Endothelial cell (in vitro differentiated cells): ENCODE measurements at places on chromosomes 11 and 22. TPM values are rescaled to one million over a fixed set of nuclear protein-coding genes. Genes with fewer than 3 reads are reported as not detected.
A peak's percentile ranks its signal among the peaks of the same experiment; 100 is the strongest.

The CCDC89 gene
- not detected for total RNA-seq

DNA sequence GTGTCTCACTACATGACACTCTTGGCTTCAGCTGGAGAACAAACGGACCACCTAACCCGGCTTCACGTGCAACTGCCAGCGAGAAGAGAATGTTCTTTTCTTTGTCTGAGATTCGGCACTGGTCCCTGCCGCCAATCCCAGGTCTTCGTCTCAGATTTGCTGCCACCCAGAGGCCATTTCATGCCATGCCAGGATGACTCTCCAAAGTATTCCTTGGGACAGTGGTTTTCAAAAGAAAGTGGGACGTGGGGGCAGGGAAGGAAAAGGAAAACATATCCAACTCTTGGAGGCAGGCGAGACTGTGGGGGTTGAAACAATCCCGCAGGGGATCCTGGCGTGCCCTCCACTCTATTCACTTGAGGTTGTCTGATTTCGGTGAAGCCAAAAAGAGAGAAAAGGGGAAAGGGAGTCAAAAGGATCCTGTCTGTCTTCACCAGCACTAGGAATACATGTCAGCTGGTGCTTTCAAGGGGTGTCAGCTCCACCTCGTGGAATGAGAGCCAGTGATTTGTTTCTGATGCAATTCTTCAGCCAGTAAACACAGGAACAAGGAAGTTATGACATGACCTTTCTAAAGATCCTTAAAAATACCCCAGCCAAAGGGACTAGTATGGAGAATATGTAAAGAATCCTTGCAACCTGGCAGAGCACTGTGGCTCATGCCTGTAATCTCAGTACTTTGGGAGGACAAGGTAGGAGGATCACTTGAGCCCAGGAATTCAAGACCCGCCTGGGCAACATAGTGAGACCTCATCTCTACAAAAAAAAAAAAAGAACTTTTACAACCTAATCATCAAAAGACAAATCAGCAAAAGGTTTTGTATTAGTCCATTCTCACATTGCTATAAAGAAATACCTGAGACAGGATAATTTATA is 41.0 kb upstream of the APLNR start:
- peaks cover 26% of the 10 kb centered on the region for H3K4me1 ChIP-seq
- peaks cover 1% of the 10 kb centered on the region for H3K27me3 ChIP-seq
- peak overlapping the region; percentile 21 for H3K4me3 ChIP-seq
- DNase-seq: peak; percentile 78
- peaks cover 3% of the 10 kb centered on the region for H3K36me3 ChIP-seq

DNA sequence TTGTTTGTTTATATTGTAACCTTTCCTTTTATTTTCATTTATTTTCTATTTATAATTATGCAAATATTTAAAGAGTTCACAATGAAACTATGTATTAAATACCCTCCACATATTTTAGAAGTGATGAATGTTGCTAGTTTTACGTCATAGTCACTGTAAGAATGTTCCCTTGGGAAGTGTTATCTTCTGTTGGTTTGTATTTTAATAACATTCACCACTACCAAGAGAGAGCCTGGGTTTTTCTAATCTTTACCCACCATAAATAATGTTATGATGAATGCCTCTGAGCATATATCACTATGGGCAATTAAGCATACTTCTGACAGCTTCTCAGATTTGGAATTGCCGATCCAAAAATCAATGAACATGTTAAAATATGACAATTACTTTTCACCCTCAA is 80.7 kb downstream of the GGT1 start:
- H3K27me3 ChIP-seq: peaks cover 2% of the 10 kb centered on the region
- no peak overlapping the region for H3K4me3 ChIP-seq
- H3K36me3 ChIP-seq: no peaks in the 10 kb centered on the region
- DNase-seq: no peak

The NRXN2 gene
- total RNA-seq: 11.5 TPM

DNA sequence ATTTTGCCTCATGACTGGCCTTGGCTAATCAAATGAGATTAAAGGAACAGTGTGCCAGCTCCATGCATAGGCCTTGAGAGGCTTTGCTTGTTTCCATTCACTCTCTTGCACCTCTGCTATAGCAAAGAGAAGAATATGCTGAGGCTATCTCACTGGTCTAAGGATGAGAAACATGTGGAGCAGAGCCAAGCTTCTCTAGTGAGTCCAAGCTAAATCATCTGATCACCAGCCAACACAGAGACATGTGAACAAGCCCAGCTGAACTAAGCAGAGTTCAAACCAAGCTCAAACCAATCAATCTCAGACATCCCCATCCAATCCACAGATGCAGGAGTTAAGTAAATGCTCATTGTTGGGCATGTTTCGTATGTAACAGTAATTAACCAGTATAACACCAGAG is 69.4 kb upstream of the API5 start:
- DNase-seq: no peak
- H3K36me3 ChIP-seq: no peaks in the 10 kb centered on the region
- H3K4me1 ChIP-seq: no peaks in the 10 kb centered on the region

The CLDN5 gene
- total RNA-seq: 108 TPM

- no peak for DNase-seq
- no peak overlapping the region for H3K27ac ChIP-seq
- H3K27me3 ChIP-seq: peaks cover 3% of the 10 kb centered on the region
- H3K4me1 ChIP-seq: no peaks in the 10 kb centered on the region
Observed at GRCh38 chr11:86469491-86470388, 95.1 kb downstream of the CCDC81 start.

GRCh38 chr11:67519726-67520125 is 3.5 kb downstream of the CABP2 start:
- H3K27ac ChIP-seq: no peak overlapping the region
- H3K27me3 ChIP-seq: peaks cover 12% of the 10 kb centered on the region
- H3K4me1 ChIP-seq: peaks cover 6% of the 10 kb centered on the region
- no peak overlapping the region for H3K4me3 ChIP-seq
- H3K36me3 ChIP-seq: no peaks in the 10 kb centered on the region

The CASP5 gene
- total RNA-seq: not detected

GRCh38 chr22:35109616-35110015 is 43.7 kb downstream of the ISX start:
- no peak overlapping the region for H3K27ac ChIP-seq
- no peak overlapping the region for H3K4me3 ChIP-seq
- no peak for DNase-seq
- no peaks in the 10 kb centered on the region for H3K4me1 ChIP-seq
- H3K36me3 ChIP-seq: no peaks in the 10 kb centered on the region

The TRIM6 gene
- total RNA-seq: 10.1 TPM

DNA sequence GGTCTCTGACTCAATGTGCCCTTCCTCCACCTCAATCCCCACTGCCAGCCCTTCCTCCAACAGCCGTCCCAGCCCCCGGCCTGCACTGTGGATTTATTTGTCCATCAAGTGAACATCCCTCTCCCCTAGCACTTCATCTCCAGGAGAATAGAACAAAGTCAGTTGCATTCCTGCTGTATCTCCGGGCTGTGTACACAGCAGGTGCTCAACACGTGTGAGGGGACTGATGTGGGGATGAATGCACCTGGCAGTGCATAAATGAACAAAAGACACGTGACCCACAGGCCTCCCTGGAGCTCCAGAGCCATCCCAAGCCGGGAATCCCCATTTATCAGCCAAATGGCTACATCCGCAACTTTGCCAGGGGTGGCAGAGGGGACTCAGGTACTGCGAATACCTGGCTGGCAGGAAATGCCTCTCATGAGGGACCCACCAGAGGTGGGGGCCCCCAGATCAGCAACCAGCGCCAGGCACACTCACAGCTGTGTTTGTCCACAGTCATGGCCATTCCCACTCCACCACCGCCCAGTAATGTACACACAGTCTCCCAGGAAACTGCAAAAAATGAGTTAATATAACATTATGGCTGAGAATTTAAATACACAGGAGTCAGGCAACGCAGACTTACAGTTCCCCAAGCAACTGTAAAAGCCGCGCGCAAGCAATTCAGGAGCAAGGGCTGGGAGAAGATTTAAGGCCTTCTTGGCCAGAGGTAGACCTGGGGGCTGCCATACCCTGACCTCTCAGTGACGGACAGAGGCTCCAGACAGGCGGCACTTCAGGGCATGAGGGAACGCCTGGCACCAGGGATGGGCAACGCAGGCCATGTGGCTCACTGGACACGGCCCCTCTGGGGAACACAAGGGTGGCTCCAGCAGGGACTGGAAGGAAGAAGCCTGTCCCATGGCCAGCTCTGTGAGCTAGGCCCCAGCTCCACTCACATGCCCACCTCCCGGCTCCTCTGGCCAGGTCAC is 50.3 kb upstream of the TCF20 start:
- peaks cover 6% of the 10 kb centered on the region for H3K27me3 ChIP-seq
- no peak overlapping the region for H3K27ac ChIP-seq
- no peaks in the 10 kb centered on the region for H3K36me3 ChIP-seq
- H3K4me3 ChIP-seq: no peak overlapping the region
- DNase-seq: no peak
- H3K4me1 ChIP-seq: peaks cover 8% of the 10 kb centered on the region

DNA sequence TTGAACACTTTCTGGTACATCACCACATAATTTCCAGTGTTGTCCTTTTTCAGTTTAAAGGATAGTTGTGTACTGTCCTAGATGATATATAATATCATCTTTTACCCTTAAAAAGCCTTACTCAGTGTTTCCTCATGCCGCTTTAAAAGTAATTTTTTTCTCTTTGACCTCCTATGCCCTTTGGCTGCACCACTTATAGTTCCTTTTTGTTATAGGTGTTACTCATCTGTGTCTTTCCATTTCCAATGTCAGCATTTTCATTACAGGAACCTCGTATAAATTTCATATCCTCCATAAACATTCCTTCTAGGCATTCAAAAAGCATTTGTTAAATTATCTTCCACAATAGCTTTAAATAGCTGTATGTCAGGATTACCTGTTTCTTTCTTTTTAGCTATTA is 40.8 kb downstream of the USP47 start:
- no peak overlapping the region for H3K27ac ChIP-seq
- no peak for DNase-seq
- peaks cover 23% of the 10 kb centered on the region for H3K36me3 ChIP-seq

The MUC2 gene
- not detected for total RNA-seq

The FAM83F gene
- total RNA-seq: 3.5 TPM

GRCh38 chr11:110948112-110948511 is 235.9 kb upstream of the ARHGAP20 start:
- H3K27ac ChIP-seq: no peak overlapping the region
- no peak overlapping the region for H3K4me3 ChIP-seq
- no peaks in the 10 kb centered on the region for H3K27me3 ChIP-seq
- no peaks in the 10 kb centered on the region for H3K4me1 ChIP-seq
- no peak for DNase-seq
- H3K36me3 ChIP-seq: no peaks in the 10 kb centered on the region

DNA sequence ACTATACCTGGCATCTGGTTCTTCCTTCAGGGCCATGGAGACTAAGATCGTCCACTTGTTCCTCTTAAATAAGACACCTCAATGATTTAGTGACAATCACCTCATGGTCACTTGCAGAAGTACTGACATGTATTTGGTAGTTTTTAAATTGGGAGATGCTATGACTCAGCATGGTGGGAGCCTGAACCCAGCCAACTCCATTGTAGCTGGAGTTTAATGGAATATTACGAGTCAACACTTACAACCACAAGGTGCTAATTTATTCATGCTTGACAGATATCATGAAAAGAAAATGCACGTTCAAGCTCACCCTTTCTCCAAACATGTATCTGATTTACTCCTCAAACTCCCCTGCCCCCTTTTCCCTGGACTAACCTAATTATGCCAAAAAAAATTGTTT is 16.6 kb upstream of the APOL3 start:
- no peak overlapping the region for H3K4me3 ChIP-seq
- H3K27ac ChIP-seq: no peak overlapping the region
- H3K36me3 ChIP-seq: no peaks in the 10 kb centered on the region
- no peak for DNase-seq

DNA sequence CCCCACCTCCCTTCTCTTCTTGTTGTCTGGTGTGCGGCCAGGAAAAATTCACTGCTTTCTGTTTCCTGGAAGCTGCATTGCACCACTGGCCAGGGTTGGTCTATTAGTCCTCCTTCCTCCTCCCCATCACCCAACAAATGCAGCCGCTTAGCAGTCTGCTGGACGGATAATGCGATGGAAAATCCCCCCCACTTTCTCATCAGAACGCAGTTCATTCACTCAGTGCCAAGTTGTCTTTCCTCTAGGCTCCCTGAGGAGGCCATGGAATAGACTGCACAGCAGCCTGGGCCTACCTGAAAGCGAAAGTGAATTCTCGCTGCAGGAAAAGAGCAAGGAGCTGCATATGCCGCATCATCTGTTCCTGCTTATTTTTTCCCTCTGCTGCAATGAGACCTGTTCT is 513.6 kb downstream of the METTL15 start:
- no peak overlapping the region for H3K4me3 ChIP-seq
- no peaks in the 10 kb centered on the region for H3K36me3 ChIP-seq
- H3K4me1 ChIP-seq: no peaks in the 10 kb centered on the region
- H3K27me3 ChIP-seq: no peaks in the 10 kb centered on the region

DNA sequence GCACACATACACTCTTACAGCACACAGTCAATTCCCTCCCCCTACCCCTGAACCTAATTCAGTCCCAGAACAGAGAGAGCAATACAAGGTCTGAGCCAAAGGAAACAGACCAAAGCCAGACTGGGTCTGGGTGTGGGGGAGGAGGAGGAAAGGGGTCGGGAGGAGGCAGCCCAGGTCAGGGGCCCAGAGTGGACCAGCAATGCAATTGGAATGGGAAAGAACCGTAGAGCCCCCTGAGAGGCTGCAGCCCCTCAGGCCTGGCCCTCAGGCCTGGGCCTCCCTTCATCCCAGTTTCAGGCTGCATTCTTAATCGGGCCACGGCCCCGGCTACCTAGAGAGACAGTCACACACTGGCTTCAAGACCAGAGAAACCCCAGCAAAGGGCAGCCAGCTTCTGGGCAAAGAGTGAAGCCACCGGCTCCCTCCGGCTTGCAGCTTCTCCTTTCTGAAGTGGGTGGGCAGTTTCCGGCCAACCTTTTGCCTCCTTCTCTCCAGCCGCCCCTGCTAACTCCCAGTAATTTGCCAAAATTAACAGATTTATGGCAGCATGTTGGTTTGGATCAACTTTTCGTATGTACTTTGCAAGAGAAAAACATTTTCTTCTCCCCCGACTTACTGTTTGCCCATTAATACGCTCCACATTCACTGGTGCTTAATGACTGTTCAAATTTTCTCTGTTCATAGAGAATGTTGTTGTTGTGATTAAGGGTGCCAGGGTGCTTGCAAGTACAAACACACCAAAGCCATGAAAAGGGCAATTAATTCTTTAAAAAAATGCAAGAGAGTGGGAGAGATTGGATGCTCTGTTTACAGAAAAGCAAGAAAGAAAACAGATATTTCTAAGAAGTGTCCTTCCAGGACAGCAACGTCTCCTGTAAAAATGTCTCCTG is 488.3 kb downstream of the MN1 start:
- no peak overlapping the region for H3K27ac ChIP-seq
- no peak overlapping the region for H3K4me3 ChIP-seq
- H3K36me3 ChIP-seq: no peaks in the 10 kb centered on the region
- no peak for DNase-seq
- H3K27me3 ChIP-seq: peaks cover 3% of the 10 kb centered on the region

The RFPL3 gene
- total RNA-seq: not detected

- peaks cover 22% of the 10 kb centered on the region for H3K4me1 ChIP-seq
- peaks cover 23% of the 10 kb centered on the region for H3K27me3 ChIP-seq
- H3K4me3 ChIP-seq: no peak overlapping the region
- peak overlapping the region; percentile 31 for H3K27ac ChIP-seq
Observed at GRCh38 chr11:66285250-66285947, 3.5 kb downstream of the YIF1A start.

- H3K27ac ChIP-seq: no peak overlapping the region
- no peak for DNase-seq
- no peaks in the 10 kb centered on the region for H3K4me1 ChIP-seq
- H3K27me3 ChIP-seq: peaks cover 4% of the 10 kb centered on the region
- no peaks in the 10 kb centered on the region for H3K36me3 ChIP-seq
- no peak overlapping the region for H3K4me3 ChIP-seq
Observed at GRCh38 chr11:134667175-134667500, 255.1 kb upstream of the B3GAT1 start.

GRCh38 chr11:56491270-56491669 is at the start of gene OR5M8:
OR5M8 (minus strand) TSS chr11:56491370; CDS start chr11:56491370, 0 bp downstream.
- no peaks in the 10 kb centered on the region for H3K4me1 ChIP-seq
- peaks cover 4% of the 10 kb centered on the region for H3K27me3 ChIP-seq
- no peak for DNase-seq
- H3K27ac ChIP-seq: no peak within 1 kb of the TSS

The TMA7B gene
- total RNA-seq: 1.0 TPM
